ENCODE measurements at places on chromosomes 12 and 14. TPM values are rescaled to one million over a fixed set of nuclear protein-coding genes. Genes with fewer than 3 reads are reported as not detected.

The NEUROD4 gene
- not detected for total RNA-seq

The RFLNA gene
- total RNA-seq = 15.9 TPM

The DENR gene
- 44.5 TPM for total RNA-seq

The CLEC1B gene
- total RNA-seq = not detected

The GNB3 gene
- 1.4 TPM for total RNA-seq

The PLA2G1B gene
- not detected for total RNA-seq

The CHGA gene
- total RNA-seq = not detected

The HOXC12 gene
- total RNA-seq = under 0.01 TPM

The TEP1 gene
- 33.3 TPM for total RNA-seq

The PLCZ1 gene
- total RNA-seq = not detected

The RPL10L gene
- total RNA-seq = not detected

The DIO2 gene
- total RNA-seq = 0.29 TPM

The A2M gene
- 2.9 TPM for total RNA-seq

The STYK1 gene
- under 0.01 TPM for total RNA-seq

The STAC3 gene
- 0.36 TPM for total RNA-seq

The RGS6 gene
- total RNA-seq = not detected

The OR10G3 gene
- not detected for total RNA-seq

The CKAP4 gene
- 184 TPM for total RNA-seq

The PMEL gene
- total RNA-seq = 0.59 TPM

The ACVRL1 gene
- 11.5 TPM for total RNA-seq

The NOXRED1 gene
- 0.36 TPM for total RNA-seq

The ANKS1B gene
- 2.2 TPM for total RNA-seq

The HSPB8 gene
- 2.9 TPM for total RNA-seq

The LTBR gene
- 110 TPM for total RNA-seq

The POTEM gene
- total RNA-seq = not detected

The ATP6V1D gene
- 140 TPM for total RNA-seq

Data from osteoblast (primary cell).